Right forelimb (tissue), 1 donor: ENCODE measurements at places on chromosomes 7 and 10.
A peak's percentile ranks its signal among the peaks of the same experiment; 100 is the strongest.

DNA sequence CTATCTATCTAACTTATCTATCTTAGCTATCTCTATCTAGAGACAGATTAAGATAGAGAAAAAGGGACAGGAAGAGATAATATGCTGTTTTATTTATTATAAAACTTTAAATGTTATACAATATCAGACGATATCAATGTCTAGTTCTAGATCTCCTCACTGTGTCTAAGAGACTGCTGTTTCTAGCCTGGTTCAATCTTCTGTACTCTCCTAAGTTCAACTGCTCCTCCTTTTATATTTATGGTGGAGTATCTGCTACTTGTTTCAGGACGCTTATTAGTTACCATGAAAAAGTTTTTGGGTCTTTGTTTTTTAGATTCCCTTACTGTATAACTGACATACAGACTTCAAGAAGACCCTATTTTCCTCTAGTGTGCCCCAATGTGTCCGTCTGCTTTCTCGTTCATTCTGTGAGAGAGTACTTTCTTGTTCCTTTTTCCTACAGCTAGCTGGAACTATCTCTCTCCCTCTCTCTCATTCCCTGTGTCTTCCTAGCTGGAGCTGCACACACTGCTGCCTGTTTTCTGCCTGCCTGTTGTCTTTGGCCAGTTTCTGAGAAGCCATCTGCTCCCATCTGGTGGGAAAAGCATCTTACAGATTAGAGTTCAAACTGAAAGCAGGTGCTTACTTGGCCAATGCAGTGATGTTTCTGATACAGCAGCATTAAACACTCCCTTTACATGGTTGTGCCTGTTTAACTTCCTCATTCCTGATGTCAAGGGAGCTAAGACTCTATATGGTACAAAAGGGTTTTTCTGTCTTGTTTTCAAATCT lies 49.4 kb upstream of the ARL4A start:
- DNase-seq, result no peak

DNA sequence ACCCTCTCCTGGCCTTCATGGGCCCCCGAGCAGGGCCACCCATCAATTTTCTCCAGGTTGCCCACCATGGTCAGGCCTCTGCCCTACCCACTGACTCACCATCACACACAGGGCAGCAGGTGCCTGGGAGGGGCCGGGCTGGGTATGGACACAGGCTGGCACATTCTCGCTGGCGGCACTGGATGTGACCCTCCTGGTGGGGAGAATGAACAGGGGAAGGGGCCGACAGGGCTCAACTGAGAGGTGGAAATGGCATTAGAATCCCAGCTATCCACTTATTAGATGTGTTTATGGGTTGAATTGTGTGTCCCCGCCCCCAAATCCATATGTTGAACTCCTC lies 16.4 kb downstream of the KCP start:
- peak; percentile 42 for DNase-seq

DNA sequence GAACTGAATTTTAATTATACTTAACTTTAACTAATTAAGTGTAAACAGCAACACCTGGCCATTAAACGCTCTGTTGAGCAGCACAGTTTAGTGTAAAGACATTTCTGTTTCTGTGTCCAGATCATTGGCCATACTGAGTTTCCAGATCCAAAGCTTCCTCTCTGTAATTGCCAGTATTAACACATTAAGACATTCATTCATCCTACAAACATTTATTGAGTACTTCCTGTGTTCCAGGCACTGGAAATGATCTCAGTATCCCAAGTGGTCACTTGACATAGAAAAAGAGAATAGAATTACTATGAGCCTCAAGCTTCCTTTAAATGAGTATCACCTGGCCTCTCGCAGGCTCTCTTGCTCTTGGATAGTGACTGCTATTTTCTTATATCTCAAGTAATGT lies 618.1 kb downstream of the SORCS3 start:
- no peak for DNase-seq

- no peak for DNase-seq
Observed at GRCh38 chr10:92385831-92386230, 94.9 kb downstream of the MARCHF5 start.

GRCh38 chr7:1810961-1811849 lies 141.1 kb downstream of the ELFN1 start:
- DNase-seq, result peak; percentile 75

DNA sequence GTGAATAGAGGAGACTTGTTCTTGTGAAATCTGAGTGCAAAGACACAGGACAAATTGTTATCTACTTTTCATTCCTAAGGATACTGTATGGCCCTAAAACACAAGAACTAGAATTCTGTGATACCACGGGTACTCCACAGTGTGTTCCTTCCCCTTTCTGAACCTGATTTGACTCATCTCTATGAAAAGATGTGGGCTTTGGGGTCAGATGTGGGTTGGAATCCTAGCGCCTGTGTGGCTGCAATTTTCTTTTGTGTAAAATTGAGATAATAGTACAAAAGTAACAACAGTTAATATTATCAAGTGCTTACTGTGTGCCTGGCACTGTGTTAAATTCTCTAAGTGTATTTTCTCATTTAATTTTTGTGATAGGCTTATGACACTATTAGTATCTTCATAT lies 8.1 kb downstream of the SRGN start:
- no peak for DNase-seq

GRCh38 chr10:71985542-71986250 lies 21.5 kb downstream of the CHST3 start:
- no peak for DNase-seq

DNA sequence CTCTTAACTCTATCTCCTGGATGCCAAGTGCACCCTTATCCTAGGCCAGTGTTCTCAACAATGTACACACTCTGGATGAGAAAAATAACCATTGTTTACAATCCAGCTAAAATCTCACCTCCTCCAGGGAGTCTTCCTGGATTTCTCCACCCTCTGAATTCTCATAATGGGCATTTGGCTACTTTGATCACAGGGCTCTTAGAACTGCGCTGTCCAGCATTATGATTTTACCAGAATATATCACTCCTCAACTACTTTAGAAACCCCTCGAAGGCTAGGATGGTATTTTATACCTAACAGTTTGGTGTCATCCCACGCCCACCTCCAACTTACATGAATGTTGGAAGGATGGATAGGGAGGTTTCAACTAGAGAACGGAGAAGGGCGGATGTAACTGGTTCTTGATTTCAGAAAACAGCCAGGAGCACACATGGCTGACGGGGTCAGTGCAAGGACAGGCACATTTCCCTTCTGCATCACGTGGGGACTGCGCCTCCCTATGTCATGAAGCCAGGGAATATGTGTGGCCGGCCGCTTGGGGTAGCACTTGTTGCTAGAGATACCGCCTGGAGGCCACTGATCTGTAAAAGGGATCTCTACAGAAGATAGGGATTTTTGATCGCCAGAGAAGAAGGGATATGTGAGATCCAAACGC lies 1.2 kb upstream of the ATP6V0E2 start:
- peak; percentile 73 for DNase-seq

DNA sequence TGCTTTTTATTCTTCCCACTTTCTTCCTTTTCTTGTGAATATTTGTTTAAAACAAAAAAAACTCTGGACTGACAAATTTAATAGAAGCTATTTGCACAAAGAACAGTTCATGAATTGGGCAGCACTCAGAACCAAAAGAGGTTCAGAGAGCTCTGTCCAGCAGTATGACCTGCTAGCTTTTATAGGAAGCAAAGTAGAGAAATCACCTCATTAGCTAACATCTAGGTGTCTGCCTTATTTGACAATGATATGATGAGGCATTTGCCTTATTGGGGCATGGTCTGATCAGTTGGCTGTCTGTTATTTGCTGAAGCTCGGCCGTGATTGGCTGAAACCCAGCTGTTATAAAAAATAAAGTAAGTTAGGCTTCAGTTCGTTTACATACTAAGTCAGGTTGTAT lies 819 bp upstream of the TRIM4 start:
- DNase-seq, result no peak

DNA sequence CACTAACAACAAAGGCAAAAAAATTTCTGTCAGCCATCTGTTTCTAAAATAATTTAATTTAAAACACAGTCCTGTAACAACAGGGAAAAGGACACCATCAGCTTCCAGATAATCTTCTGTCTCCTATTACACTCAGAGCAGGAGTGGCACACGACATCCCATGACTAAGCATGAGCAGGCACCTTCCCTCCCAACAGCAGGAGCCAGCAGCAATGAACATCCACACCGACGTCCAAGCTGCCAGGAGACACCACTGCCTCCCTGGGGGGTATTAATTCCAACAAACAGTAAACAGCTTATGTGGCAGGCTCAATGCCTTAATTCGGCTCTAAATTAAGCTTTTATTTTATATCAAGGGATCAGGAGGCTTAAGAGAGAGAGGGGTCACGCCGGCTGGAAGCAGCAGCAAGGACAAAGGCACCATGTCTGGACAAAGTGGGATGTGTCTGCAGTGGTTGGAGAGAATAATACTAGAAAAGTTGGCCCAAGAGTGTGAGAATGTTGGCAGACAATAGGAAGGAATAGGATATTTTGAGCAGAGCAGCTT lies 45.7 kb downstream of the KIAA1549 start:
- no peak for DNase-seq

- no peak for DNase-seq
Observed at GRCh38 chr10:102970562-102971340, 52.7 kb downstream of the CNNM2 start.

GRCh38 chr10:8095959-8096358 lies 41.5 kb downstream of the GATA3 start:
- no peak for DNase-seq

DNA sequence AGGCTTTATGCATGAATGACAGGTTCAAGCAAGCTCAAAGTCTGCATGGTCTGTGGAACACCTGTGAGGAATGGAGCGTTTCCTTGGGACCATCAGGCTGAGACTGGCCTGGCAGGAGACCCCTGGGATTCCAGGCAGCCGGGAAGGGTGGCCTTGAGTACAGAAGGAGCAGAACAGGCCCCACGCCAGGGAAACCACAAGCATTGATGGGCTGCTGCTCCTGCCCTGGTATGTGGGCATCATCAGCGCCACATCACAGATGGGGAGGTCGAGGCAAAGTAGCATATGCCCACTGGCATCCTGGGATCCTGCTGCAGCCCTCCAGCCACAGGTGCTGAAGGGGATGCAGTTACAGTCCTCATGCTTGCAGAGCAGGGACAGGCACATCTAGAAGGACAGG lies 40.9 kb downstream of the ANTXRL start:
- DNase-seq, result no peak

- DNase-seq, result no peak
Observed at GRCh38 chr10:84427903-84428650, 99.7 kb downstream of the CCSER2 start.

DNA sequence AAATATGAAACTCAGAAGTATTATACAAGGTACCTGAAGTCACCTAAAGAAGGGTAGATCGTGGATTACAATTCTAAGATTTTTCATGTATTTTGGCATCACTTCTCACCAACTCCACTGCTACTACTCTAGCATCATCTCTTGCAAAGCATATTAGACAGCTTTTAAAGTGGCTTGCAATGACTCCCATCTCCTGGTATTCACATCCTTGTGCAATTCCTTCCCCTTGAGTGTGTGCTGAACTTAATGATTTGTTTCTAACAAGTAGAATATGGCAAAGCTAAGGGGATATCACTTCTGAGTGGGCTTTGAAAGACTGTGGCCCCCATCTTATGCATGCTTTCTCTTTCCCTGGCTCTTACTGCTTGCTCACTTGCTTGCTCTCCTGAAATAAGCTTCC lies 280.2 kb downstream of the SNX13 start:
- no peak for DNase-seq

DNA sequence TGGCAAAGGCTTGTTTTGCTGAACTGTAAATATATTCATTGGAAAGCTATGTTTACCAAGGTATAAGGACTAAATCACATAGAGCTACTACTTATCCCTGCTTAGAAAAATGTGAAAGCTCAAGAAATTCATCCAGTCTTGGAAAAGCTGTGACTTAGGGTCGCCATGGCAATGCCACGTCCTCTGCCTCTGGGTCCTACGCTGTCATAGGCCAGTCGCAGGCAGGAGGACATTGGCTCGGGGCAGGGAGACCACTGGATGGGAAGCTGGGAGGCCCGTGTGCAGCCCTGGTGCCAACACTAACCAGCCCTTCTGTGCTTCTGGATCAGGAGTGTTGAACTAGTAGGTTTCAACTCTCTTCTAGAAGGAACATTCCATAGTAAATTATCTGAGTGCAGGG lies 67.3 kb upstream of the PDZD8 start:
- DNase-seq, result no peak

GRCh38 chr7:155198196-155198892 lies 99.3 kb upstream of the INSIG1 start:
- peak; percentile 33 for DNase-seq

- no peak for DNase-seq
Observed at GRCh38 chr7:93054975-93055374, 62.8 kb downstream of the SAMD9 start.

- DNase-seq, result no peak
Observed at GRCh38 chr10:63208986-63209385, 75.9 kb downstream of the NRBF2 start.
